ENCODE measurements at places on chromosomes 1 and 21. TPM values are rescaled to one million over a fixed set of nuclear protein-coding genes. Genes with fewer than 3 reads are reported as not detected.

IGFN1 gene
- total RNA-seq = not detected

UTP25 gene
- 15.0 TPM for total RNA-seq

SPRR2G gene
- total RNA-seq = not detected

DEPDC1 gene
- 4.2 TPM for total RNA-seq

FAM177B gene
- not detected for total RNA-seq

MYOM3 gene
- total RNA-seq = under 0.01 TPM

MX1 gene
- total RNA-seq = 12.2 TPM

MMP23B gene
- total RNA-seq = 0.31 TPM

RGS8 gene
- 7.8 TPM for total RNA-seq

MIXL1 gene
- total RNA-seq = not detected

RAD54L gene
- 1.1 TPM for total RNA-seq

TIAM1 gene
- 54.1 TPM for total RNA-seq

FCRLB gene
- 3.1 TPM for total RNA-seq

CFAP107 gene
- total RNA-seq = not detected

SH2D5 gene
- 0.62 TPM for total RNA-seq

LIPI gene
- total RNA-seq = not detected

GJB3 gene
- total RNA-seq = not detected

SPOCD1 gene
- not detected for total RNA-seq

AMY1C gene
- total RNA-seq = not detected

E2F2 gene
- 0.78 TPM for total RNA-seq

CORT gene
- total RNA-seq = 3.0 TPM

KRTAP13-2 gene
- total RNA-seq = not detected

C4BPA gene
- total RNA-seq = not detected

OR2T3 gene
- total RNA-seq = not detected

CEP350 gene
- total RNA-seq = 119 TPM

ATF3 gene
- 3.1 TPM for total RNA-seq

PTPRF gene
- total RNA-seq = 37.6 TPM

GBP6 gene
- 0.47 TPM for total RNA-seq

ADCY10 gene
- 0.62 TPM for total RNA-seq

LMO4 gene
- total RNA-seq = 709 TPM

TFF2 gene
- not detected for total RNA-seq

ARTN gene
- 0.62 TPM for total RNA-seq

DNM3 gene
- 115 TPM for total RNA-seq

CBR1 gene
- total RNA-seq = 23.2 TPM

HPDL gene
- 0.62 TPM for total RNA-seq

PLA2G2F gene
- not detected for total RNA-seq

MSH4 gene
- 1.6 TPM for total RNA-seq

Data from occipital lobe (tissue), 3 donors.